ENCODE measurements at places on chromosomes 12 and 14.
A peak's percentile ranks its signal among the peaks of the same experiment; 100 is the strongest.

GRCh38 chr12:23686095-23686494 lies 263.4 kb downstream of the SOX5 start:
- DNase-seq = no peak

DNA sequence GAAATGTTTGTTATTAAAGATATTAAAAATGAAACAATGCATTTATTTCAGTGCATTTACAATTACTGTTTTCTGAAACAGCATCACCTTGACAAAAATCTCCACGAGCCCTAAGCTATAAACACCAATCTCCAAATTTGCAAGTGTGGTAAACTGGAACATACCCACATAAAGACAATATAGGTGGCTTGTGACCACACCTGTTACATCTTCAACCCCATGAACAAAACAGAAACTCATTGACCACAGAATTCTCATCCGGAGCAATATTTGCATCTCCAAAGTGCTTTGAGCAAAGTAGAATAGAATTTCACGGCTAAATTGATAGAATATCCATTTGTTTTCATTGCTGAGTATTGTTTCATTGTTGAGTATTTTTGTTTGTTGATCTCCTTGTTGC lies 375.2 kb upstream of the FLRT2 start:
- DNase-seq = no peak

GRCh38 chr12:91991399-91992187 lies 154.1 kb downstream of the BTG1 start:
- DNase-seq = no peak

DNA sequence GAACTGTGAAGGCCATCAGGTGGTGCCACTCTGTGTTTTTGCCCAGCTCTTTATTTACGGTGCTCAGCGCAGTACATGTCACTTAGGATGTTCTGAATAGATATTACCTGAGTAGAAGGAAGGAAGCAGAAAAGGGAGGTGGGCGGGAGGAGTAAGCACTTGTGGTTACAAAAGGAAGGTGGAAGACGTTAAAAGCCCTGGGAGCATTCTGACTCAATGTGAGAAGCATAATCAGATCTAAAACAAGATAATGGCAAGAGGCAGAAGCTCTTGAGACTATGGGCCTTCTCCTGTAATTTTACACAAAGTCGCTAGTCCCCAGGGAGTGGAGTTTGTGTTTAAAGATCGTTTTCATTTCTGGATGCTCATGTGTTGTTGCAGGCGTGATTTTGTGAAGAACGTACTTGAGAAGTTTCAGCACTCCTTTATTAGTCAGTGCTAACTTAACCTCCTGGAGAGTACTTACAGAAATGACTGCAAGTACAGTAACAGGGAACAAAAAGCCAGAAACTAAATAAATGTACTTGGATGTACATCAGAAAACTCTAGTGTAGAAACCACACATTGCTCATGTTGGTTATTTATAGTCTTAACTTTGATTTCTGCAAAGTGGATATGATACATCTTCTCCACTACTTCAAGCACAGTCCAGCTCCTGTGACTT lies 1523.5 kb downstream of the AACS start:
- DNase-seq = no peak

GRCh38 chr12:24049728-24050127 lies 100.3 kb upstream of the SOX5 start:
- no peak for DNase-seq

GRCh38 chr12:124408822-124409517 lies 114.1 kb downstream of the RFLNA start:
- DNase-seq = no peak

DNA sequence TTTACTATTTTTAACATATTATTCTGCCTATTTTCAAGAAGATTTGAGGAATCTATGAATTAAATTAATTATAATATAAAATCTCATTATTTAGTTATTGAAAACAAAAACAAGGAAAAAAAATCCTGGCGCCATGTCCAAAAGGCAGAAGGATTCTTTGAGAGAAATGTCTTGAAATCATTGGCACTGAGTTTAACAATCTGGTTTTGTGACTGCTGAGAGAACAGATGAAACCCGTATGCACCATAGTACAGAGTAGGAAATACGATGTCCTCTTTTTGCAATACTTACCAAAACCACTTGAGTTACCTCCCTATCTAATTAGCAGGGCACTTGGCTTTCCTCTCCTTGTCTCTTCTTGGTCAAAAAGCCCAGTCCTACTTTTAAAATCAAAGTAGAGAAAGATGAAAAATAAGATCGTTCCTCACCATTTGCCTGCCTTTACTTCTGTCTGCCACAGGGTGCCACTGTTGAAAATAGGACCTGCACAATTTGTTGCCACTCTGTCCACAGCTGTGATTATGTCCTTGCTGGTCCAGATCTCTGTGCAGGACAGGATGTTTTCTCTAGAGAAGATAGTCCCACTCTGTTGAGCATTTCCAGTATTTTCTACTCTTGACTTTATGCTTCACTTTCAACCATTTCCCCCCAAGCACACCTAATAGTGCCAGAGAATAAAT lies 179.7 kb downstream of the PDZRN4 start:
- DNase-seq = no peak

- no peak for DNase-seq
Measured at GRCh38 chr12:65279369-65280112, 1.1 kb downstream of the MSRB3 start.

- peak; percentile 80 for DNase-seq
Measured at GRCh38 chr12:54214553-54215406, 26.0 kb upstream of the SMUG1 start.

DNA sequence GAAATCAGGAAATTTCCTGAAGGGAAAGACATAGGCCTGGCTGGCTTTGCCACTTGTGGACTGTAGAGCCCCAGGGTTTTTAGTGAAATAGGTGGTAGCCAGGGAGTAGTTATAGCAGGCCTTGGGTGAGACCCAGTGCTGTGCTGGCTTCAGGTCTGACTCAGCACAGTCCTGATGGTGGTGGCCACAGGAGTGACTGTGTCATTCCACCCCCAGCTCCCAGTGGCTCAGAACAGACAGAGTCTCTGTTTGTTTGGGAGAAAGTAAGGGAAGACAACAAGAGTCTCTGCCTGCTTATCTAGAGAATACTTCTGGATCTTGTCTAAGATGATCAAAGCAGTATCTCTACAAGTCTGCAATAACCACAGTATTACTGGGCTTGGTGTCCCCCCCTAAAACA lies 27.5 kb upstream of the OR6J1 start:
- no peak for DNase-seq

- peak; percentile 89 for DNase-seq
Measured at GRCh38 chr12:94101738-94102660, 46.4 kb upstream of the PLXNC1 start.

- peak; percentile 71 for DNase-seq
Measured at GRCh38 chr12:58919231-58920101, 838 bp downstream of the LRIG3 start.

DNA sequence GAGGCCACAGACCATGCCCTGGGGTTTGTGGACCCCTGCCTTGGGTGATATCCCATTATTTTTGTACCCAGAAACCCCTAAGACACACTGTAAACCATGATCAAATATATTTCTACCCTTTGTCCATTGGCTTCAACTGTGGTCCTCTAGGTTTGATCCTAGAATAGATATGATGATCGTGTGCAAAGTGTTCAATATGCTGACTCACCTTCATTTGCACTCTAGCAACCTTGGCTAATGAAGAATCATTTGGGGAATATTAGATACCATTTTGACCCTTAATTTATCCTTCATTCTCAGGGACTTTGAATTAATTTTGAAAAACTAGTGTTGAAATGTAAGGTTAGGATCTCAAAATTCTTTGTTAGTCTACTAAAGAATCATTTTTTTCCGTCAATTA lies 73.1 kb upstream of the RAP1B start:
- no peak for DNase-seq

- no peak for DNase-seq
Measured at GRCh38 chr12:54189198-54189539, 384 bp upstream of the SMUG1 start.
